Stimulated activated CD4-positive, alpha-beta T cell treated with anti-CD3 and anti-CD28 coated beads, Interleukin-12 subunit alpha, Interleukin-12 subunit beta, amount 100 ng/mL, for 24 hours (primary cell): ENCODE measurements at places on chromosomes 4 and X.

DNA sequence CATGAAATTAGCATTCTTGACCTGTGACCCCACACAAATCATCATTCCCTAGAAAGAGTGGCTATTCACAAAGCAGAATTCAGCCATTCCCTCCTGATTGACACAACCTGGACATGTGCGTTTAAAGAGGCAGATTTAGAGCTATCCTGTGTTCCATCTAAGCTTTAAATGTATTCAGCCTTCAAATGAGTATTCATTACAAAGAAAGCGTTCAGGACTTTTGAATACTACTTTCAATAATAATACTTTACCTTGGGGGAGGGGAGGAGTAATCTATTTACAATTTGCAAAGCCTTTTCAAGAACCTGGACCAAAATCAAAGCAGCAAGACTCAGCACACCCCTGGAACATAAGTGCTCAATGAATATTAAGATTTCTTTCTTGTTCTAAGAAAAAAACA is 22.5 kb upstream of the GPC4 start:
- no peak for DNase-seq

DNA sequence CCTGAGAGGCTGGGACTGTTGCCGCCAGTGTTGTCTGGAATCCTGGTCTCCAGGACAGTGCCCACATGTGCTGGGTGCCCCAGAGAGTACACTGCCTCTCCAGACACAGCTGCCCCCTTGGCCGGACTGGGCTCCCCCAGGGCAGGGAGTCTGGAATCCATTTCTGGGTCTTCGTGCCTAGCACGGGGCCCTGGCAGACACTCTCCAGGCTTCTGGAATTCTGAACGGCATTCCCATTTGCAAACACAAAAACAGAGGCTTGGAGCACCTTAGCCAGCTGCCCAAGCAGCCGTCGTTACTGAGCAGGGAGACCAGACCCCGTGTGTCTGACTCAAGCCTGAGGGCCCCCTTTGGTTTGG is 20.8 kb downstream of the HMX1 start:
- no peak for DNase-seq

DNA sequence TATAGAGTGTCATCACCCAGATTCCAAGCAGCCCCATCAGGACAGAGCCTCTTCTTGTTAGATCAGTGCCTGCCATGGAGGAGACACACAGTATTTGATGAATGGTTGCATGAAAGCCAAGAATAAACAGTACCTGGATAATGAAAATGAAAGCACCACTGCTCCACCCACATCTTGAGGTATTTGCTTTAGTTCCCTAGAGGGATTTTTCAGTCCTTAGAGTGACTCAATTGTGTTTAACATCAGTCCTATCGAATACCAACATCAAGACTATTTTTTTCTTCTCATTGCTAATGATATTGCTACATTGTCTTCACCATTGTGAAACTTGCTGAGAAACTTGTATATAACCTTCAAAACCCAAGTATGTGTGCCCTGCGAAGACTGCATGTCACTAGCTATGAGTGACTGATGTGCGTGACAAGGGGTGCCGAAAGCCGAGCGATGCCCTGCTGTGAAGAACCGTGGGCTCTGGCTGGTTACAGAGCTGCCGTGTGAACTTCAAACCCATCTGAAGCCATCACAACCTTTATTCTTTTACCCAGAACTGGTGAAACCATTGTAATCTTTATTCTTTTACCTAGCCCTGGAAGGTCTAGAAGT is 211.3 kb upstream of the FAT1 start:
- DNase-seq: no peak

DNA sequence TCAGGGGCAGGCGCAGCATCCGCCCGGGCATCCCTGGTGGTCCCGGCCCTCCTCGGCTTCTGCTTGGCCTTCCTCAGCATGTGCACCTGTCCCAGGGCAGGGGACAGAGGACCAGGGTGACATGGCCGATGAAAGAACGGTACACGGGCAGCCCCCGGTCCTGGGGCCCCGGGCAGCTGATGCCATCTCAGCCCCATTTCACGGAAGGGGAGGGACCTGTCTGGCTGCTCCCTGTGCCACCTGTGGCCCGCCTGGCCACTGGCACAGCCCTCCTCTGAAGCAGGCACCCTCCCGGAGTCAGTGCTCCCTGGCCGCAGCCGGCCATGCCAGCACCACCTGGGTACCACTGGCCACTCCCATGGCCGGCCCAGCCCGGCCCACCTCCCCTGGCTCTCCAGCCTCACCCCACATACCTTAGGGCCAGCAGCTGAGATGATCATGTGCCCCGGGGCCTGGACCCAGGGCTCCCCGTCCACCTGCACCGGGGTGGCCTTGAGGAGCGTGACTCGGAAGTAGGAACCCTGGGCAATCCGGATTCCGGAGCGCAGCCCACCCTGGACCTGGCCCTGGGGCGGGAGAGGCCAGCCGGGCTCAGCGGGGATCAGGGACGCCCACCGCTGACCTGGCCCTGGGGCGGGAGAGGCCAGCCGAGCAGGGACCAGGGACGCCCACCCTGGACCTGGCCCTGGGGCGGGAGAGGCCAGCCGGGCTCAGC is 12.6 kb downstream of the DGKQ start:
- DNase-seq: no peak

DNA sequence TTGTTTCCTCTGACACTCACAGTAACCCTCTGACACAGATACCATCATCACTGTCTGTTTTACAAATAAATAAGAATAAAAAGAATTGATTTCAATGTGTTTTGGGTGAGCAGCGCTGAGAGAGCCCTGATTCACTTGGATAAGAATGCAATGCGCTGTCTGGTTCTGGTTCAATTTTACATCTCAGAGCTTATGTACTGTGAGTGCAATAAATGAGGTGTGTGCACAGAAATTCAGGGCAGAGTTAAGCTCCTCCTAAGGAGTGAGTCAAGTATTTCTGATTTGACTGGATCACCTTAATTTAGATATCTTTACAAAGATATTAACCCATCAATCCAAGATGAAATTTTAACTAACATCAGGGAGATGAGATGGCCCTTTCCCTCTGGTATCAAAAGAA is 11.2 kb downstream of the FAM9C start:
- no peak for DNase-seq

DNA sequence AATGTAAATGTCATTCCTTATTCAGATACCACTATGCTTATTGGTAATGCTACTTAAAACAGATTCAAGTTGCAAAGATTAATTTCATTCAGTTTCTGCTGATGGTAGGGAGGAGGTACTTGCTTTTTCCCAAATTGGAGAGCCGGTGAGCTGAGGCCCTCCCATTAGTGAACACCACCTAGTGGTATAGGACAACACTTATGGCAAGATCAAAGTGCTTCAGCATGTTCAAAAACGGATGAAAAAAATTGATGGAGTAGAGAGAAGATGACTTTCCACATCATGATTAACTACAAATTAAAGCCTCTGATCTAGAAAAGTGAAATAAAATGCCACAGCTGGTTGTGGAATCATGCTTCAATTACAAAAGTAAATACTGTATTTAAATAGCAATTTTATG is 112.9 kb downstream of the MBNL3 start:
- DNase-seq: no peak

- no peak for DNase-seq
Measured at GRCh38 chr4:122665161-122665929, 44.5 kb upstream of the IL21 start.

DNA sequence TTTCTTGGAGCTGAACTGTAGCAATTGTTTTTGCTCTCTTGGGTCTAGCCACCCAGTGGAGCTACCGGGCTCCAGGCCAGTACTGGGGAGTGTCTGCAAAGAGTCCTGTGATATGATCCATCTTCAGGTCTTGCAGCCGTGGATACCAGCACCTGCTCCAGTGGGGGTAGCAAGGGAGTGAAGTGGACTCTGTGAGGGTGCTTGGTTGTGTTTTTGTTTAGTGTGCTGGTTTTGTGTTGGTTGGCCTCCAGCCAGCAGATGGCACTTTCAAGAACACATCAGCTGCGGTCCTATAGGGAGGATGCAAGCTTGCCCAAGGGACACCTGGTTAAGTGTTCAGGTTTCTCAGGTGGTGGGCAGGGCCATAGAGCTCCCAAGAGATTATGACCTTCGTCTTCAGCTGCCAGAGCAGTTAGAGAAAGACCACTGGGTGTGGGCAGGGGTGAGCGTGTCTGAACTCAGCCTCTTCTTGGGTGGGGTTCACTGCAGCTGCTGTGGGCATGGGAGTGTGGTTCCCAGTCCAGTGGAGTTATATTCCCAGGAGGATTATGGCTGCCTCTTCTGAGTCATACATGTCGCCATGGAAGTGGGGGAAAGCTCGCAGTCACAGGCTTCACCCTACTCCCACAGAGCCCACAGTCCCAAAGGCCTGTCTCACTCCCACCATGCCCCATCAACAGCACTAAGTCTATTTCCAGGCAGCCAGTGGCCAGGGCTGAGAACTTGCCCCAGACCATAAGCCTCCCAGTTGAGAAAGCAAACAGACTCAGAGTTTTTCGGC is 811.6 kb downstream of the GLUD2 start:
- DNase-seq: no peak

DNA sequence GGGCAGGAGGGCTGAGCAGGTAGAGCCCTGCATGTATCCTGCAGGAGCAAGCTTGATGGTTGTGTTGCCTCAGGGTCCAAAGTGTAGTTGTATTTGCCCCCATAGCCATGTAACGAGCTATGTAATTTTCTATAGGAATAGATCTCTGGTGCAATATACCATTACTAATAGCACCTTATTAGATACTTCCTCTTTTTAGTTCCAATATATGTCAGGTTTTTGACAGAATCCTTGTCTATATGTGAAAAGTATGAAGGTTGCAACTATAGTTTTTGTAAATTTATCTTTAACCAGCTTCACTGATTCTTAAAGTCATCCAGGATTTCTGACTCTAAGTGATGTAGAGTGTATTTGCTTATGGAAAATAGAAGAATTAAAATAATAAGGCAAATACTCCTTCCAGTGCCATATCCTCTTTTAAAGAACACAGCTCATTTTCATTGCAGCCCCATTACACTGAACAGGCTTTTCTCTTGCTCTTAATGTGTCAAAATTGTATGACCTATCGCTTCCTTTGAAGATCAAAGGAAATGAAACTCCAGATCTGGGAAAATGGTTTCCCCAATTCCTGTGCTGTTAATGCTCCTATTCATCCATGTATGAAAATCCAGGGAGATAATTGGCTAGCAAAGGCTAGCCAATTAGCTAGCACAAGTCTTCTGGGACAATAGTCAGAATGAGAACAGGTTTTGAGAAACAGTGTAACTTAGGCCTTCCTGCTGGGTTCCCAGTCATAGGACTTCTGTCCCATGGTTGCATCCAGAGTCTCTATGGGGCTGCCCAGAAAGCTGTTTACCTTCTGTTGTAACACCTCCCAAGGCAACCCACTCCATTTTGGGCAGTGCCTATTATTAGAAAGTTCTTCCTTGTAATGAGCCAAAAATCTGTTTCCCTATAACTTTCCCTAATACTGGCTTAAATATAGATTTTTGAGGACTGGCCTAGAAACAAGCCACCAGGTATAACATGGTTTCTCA is 90.6 kb downstream of the TSPAN7 start:
- no peak for DNase-seq

DNA sequence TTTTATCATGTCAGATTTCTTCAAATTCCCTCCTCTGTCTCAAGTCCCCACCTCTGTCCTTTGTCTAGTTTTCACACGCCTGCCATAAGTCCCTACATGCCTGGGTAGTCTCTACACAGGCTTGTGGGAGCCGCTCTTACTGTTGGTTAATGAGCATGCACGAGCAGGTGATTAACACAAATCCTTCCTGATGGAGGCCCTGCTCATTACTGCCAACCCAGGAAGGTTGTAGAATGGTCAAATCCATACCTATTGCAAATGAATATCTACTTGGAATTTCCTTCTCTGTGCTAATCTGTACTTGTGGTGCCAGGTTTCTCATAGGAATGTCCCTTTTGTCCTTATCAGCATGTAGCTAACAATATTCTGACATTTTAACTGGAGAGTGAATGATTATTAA is 208.4 kb upstream of the HDX start:
- DNase-seq: no peak

GRCh38 chr4:31655328-31655727 is 935.2 kb downstream of the PCDH7 start:
- DNase-seq: no peak

DNA sequence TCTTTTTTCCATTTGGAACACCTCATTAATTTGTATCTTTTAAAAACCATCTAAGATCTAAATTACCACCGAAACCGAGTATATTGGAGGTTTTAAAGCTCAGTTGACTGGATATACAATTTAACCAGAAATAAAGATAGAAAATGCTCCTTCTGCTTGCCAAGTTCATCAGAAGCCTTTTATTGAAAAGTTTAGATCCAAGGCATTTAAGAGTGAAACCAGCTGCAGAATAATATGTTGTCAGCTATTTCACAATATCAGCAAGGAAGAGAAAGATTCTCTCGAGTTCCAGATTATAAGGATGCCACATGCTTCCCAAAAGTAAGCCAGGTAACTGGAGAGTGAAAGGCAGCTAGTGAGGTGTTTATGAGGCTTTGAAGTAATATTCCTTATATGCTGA is 217.4 kb downstream of the DCTD start:
- DNase-seq: no peak

- no peak for DNase-seq
Measured at GRCh38 chr4:185920691-185921260, 108.8 kb upstream of the SORBS2 start.

- no peak for DNase-seq
Measured at GRCh38 chr4:25020236-25020635, 10.5 kb downstream of the LGI2 start.

DNA sequence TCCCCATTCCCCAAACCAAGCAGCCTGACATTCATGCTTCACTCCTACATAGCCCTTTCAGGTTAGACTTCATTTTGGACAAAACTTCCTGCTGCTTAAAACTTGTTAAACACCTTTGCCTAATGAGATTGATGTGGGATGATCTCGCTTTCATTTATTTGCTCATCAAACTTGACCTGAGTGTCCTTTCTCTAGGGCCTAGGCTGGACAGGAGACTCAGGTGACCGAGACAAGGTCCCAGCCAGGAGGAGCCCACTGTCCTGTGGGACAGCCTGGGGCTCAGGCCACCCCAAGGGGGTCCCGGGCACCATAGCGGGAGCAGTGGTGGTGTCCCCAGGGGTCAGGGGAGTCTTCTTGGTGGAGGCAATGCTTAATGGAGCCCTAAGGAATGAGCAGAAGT is 23.7 kb upstream of the PSAPL1 start:
- DNase-seq: no peak

DNA sequence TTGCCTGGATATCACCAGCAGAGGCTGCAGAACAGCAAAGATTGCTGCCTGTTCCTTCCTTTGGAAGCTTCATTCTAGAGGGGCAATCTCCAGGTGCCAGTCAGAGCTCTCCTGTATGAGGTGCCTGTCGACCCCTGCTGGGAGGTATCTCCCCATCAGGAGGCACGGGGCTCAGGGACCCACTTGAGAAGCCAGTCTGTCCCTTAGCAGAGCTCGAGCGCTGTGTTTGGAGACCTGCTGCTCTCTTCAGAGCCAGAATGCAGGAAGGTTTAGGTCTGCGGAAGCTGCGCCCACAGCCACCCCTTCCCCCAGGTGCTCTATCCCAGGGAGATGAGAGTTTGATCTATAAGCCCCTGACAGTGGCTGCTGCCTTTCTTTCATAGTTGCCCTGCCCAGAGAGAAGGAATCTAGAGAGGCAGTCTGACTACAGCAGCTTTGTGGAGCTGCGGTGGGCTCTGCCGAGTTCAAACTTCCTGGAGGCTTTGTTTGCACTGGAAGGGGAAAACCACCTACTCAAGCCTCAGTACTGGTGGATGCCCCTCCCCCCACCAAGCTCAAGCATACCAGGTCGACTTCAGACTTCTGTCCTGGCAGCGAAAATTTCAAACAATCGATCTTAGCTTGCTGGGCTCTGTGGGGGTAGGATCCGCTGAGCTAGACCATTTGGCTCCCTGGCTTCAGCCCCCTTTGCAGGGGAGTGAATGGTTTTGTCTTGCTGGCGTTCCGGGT is 57.9 kb downstream of the DKK2 start:
- no peak for DNase-seq
